ENCODE measurements at places on chromosomes 3 and 15.

DNA sequence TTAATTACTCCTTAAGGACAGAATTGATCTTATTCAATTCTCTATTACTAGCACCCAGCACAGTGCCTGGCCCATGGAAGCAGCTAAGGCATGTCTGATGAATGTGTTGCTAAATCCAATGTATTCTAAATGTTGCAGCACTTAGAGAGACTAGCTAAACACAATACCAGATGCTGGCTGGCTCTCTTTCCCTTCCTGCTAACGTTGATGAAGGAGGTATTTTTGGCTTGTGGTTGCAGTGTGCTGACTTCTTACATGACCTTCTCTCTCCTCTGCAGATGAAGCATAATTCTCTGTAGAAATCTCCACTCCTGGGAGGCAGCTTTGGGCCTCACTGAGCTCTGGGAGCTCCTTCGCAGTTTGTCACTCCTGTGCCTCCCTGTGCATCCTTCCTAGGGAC is 183.6 kb downstream of the PEX5L start:
- DNase-seq = no peak

GRCh38 chr15:55319537-55320237 is 665 bp downstream of the PIGB start:
- DNase-seq = peak; percentile 19

GRCh38 chr3:113377158-113377557 is 64.1 kb downstream of the CFAP44 start:
- no peak for DNase-seq

- no peak for DNase-seq
These were observed 101.3 kb downstream of the SENP2 start for GRCh38 chr3:185687271-185687878.

GRCh38 chr15:40332113-40332781 is 8.5 kb downstream of the CCDC9B start:
- no peak for DNase-seq

GRCh38 chr15:75554717-75555116 is 24.4 kb downstream of the PTPN9 start:
- DNase-seq = no peak

- no peak for DNase-seq
These were observed 418.9 kb upstream of the TPRG1 start for GRCh38 chr3:188752850-188753249.

- DNase-seq = no peak
These were observed 528 bp upstream of the TATDN2 start for GRCh38 chr3:10247679-10248183.

DNA sequence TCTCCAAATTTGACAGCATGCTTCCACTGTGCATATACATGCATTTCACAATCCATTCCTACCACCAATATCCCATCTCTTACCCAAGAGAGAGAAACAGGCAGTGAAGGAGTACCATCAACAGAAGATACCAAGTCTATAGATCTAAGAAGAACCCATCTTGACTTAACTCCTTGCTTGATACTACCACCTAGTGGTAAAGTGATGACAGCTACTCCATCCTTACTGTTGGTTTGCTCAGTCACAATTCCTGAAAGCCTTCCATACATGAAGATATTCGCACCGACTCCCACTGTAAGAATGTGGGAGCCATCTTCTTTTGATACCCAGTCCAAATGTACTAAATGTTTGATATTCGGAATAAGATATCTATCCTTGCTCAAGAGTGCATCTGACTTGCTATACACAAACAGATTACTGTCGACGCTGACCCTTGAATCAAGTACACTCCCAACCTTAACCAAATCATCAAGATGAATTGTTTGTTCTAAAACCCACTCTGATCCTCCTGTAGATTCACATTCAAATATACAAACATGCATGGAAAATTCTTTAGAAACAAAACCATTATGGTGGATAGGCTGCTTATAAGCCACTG is 123.1 kb downstream of the DMXL2 start:
- peak; percentile 15 for DNase-seq

DNA sequence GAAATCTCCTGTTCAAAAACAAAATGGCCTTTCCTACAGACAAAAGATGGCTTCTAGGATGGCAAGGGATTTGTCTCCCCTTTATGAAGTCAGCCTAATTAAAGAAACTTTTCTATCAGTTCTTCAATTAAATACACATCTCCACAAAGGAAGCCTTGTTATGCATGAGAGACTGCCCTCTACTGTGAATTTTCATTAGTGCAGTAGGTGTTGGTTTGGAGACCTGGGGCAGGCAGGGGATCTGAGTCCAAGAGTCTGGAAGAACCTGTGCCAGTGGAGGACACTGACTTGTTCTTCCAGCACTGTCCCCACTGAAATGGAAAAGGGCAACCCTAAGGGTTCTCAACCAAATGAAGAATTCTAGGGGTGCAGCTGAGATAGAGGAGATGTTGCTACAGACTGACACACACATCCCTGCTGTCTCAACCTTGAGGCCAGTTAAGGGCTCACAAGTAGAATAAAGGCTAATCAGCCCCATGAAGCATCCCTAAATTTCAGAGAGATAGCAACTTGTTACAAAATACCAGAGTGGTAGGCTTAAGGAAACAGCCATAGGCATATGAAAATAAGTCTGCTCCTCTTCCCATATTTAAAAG is 174.0 kb upstream of the PRICKLE2 start:
- peak; percentile 28 for DNase-seq

DNA sequence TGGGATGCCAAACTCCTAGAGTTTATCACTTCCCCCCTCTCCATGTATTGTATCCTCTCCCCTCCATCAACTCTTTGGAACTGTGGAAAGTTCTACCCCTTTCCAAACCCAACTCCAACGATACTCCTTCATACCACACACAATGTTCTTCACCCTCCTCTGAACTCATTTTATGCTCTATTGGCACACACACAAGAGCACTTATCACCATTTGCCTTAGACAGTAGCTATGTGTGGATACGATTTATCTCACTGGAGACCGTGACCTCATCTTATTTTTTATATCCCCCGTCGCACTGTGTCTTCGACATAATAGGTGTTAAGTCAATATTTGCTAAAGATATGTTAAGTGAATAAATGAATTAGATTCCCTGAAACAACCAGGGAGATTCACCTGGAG is 316.5 kb upstream of the PROK2 start:
- no peak for DNase-seq

- DNase-seq = no peak
These were observed 1.6 kb downstream of the DNAJC13 start for GRCh38 chr3:132418916-132419315.

- DNase-seq = no peak
These were observed 266.2 kb downstream of the NLGN1 start for GRCh38 chr3:173663696-173664111.

DNA sequence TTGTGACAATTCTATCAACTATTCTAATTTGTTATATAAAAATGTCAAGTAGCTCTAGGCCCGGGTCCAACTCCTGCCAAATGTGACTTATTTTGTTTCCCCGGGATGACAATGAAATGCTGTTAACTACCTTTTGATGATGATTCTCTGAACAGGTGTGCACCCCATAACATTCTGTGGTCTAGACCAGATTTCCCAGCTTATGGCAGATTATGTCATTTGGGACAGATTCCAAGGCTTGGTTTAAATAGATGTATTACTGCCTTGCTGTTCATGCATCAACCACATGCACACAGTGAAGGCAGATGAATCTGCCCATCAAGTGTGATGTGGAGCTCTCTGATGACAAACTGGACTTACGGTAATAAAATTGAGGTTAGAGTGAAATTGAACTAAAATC is 150.5 kb downstream of the MECOM start:
- DNase-seq = no peak

DNA sequence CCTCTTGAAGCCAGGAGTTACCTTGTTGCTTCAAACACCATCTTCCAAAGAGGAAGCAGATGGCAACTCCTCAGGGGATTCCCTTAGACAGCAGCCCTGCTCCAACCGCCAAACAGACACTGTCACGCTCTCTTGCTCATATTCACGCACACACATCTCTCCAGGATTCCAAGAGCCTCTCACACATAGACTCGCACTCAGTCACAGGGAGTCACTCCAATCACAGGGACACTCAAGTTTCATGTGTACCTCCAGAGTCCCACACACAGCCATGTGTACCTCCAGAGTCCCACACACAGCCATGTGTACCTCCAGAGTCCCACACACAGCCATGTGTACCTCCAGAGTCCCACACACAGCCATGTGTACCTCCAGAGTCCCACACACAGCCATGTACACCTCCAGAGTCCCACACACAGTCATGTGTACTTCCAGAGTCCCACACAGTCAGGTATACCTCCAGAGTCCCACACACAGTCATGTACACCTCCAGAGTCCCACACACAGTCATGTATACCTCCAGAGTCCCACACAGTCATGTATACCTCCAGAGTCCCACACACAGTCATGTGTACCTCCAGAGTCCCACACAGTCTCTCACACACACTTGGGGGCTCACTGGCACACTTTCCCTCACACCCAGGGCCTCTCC is 6.1 kb downstream of the VWA5B2 start:
- no peak for DNase-seq

DNA sequence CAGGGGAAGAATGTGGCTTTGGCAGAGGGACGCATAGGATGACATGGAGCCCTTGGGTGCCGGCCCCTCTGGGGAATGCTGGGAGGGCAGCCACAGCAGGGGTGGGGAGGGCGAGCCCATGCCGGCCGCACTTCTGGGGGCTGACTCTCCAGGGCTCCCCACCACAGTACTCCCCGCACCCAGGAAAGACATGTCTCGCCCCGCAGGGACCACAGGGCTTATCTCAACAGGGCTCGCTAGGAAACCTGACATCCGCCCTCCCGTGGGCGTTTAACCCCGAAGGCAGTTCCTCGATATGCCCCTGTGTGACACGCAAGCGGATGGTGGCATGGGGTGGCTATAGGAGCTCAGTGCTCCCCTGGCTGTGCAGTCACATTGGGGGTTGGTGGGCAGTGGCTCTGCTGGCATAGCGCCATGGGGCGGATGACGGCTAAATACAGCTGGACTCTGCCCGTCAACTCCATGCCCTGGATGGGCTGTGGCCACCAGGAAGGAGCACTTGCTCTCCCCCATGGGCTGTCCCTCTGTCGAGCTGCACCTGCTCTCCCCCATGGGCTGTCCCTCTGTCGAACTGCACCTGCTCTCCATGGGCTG is 141.4 kb downstream of the ADAMTS17 start:
- no peak for DNase-seq

- peak; percentile 78 for DNase-seq
These were observed 4.6 kb upstream of the P2RY14 start for GRCh38 chr3:151282921-151283320.

- DNase-seq = no peak
These were observed 39.3 kb upstream of the PTPRG start for GRCh38 chr3:61522060-61522459.

DNA sequence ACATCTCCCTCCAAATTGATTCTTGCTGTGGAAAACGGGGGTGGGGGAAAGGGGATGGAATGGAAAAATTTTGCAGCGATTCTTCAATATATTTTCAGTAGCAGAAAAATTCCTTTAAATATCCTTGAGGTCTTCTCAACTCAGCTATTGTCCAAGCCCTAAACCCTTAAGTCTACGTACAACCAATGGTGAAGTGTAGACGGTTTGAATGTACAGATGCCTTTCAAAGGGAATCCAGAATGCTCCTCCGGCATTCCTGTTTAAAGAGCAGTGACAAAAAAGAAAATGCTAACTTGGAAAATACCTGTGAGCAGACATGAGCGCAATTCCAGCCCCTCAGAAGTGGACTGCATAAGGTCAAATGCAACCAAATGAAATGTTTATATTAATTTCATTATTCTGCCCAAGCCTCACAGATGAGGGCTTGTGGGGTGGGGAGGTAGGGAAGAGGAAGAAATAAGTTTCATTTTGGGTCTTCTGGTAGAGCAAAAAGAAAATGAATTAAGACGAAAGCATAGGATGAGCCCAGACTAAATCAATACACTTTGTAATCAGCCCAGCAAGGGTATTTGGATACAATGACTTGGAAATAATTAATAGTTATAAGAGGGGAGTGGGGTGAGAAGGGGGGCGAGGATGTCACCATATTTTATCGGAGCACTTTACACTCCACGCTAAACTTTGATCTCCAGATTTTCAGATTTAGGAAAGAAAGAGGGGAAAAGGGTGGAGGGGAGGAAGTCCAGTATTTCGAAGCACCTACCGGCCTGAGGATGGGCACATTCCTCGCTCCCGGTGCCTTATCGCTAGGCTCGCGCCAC is 2.7 kb downstream of the FOXP1 start:
- DNase-seq = peak; percentile 16

GRCh38 chr3:111737706-111738086 is 121.4 kb upstream of the PHLDB2 start:
- no peak for DNase-seq

DNA sequence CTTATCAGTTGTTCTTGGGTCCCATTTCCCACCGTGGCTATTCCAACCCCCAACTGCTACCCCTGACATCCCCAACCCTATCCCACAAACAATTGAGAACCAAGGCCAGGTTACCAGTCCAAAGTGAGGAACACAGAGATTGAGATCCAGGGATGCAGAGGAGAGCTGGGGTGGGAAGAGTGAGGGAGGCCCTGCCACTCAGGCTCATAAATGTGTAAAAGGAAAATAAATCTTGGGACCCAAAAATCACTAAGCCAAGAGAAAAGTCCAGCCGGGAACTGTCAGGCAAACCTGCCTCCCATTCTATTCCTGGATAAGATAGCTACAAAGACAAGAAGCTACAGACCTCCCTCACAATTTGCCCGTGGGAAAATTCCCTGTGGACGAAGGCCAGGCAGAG is 101.1 kb upstream of the DLG1 start:
- DNase-seq = no peak

DNA sequence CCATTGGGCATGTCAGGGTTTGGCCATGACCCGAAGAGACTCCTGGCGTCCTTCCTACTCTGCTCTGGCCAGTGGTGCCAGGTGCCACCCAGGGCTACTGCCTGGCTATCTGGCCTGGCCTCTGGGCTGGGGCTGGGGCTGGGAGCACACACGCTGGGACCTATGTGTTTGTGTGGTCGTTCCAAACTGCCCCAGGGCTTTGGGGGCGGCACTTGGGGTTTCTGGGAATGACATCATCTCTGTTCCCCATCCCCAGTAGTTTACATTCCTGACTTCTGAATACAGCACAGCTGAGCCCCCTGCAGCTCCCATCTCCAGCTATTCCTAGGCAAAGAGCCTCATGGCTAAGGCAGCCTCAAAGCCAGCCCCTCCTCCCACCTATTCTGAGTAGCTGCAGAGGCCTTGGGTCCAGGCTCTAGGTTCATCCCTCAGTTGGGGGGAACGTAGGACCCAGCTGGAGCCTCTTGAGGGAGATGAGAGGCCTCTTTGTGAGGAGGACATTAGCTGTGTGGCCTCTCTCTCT is 24.3 kb downstream of the PLEKHO2 start:
- DNase-seq = peak; percentile 84

Data from globus pallidus (tissue), 1 donor.